GM20000 (cell line): ENCODE measurements at places on chromosomes 6 and 20.

DNA sequence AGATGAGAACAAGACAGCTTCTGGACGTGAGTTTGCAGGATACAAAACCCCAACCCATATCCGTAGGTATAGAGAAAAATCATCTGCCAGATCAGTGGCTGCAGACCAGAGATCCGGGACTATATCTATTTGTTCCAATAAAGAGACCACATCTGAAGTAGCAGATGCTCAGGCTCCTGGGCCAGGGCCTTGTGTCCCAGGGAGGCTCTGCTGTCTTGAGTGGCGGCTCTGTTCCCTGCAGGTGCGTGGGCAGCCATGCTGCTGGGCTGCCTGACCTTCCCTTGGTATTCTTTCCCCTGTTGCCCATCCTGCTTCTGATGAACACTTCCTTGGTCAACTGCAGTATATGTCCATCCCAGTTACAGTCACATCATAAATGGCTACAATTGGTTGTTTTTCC lies 34.9 kb downstream of the ERMARD start:
- no peak for DNase-seq

DNA sequence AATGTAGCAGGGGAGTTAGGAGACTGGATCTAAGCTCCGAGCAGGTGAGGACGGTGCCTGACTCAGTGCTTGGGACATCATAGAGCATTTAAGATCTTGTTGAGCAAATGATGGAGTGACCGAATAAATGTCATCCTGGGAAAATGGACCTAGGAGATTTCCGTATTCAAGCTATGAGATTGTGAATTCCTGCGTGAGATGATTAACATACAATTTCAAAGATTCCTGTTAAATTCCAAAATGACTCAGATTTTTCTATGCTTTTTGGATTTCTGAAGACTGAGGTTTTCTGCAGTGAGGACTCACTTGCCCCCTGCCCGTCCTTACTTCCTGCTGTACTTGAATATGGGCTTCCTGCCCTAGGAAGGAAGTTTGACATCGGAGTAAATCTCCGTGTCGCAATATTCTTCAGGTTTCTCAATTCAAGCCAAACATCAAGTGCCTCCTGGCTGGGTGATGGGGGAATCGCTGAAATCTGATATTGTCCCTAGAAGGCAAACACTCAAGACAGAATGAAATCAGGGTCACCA lies 5.2 kb downstream of the SYTL3 start:
- no peak for DNase-seq

GRCh38 chr20:47969426-47969825 lies 184.1 kb upstream of the SULF2 start:
- no peak for DNase-seq

GRCh38 chr6:28807682-28808280 lies 116.0 kb downstream of the TRIM27 start:
- DNase-seq, result no peak

GRCh38 chr6:7878401-7878964 lies 32.1 kb downstream of the TXNDC5 start:
- no peak for DNase-seq
